CD4-positive, CD25-positive, alpha-beta regulatory T cell (primary cell): ENCODE measurements at places on chromosomes 2 and 18.

DNA sequence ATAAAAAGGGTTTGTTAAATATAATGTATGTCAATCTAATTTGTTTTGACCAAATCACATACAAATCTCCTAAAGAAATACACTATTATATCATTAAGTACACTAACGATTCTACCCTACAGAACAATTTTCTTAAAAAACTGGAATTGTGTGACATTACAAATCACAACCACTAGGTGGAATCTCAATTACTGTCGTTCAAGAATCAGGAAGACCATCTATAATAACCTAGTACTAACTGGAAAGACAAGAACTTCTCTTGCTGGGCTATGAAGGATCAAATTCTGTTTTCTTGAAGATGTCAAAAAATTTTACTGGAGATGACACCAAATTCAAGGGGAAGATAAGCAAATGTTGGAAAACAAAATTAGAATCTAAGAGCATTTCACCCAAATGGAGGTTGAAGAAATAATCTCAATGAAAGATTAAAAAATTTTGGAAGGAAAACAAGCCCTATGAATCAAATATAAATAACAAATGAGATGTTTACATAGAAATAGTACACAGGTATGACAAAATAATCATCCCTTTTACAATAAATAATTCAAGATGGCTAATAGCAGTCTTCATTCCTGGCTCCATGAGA, 110.9 kb downstream of the STK39 start:
- peak; percentile 59 for DNase-seq

- DNase-seq = no peak
These were observed 131.7 kb downstream of the NRP2 start for GRCh38 chr2:205814039-205814364.

DNA sequence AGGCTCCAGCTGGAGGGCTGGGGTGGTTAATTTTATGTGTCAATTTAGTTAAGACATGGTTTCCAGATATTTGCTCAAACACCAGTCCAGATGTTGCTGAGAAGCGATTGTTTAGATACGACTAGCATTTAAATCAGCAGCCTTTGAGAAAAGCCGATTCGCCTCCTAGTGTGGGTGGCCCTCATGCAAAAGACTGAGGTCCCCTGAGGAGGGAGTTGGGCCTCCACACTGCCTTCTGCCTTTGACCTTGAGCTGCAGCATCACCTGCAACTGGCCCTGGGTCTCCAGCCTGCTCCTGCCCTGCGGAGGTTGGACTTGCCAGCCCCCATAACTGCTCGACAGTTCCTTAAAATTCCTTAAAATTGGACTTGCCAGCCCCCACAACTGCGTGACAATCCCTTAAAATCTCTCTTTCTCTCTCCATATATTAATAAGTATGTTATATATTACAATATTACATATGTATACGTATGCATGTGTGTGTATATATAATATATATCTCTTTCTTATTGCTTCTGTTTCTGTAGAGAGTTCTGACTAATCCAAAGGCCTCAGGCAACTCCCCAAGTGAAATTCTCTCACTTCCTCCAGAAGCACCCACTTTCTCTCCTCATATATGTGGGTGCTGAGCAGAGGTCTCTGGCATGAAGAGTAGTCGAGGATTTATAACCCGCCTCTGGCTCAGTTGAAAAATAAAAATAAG, 14.4 kb downstream of the FBLN7 start:
- DNase-seq = no peak

- DNase-seq = no peak
These were observed 248.4 kb downstream of the FHOD3 start for GRCh38 chr18:36545821-36546427.

GRCh38 chr2:46865181-46865970, 50.2 kb downstream of the MCFD2 start:
- no peak for DNase-seq

GRCh38 chr2:112061840-112062239, 6.8 kb downstream of the TMEM87B start:
- no peak for DNase-seq

- DNase-seq = no peak
These were observed 9.9 kb downstream of the GPN1 start for GRCh38 chr2:27638709-27639108.

GRCh38 chr18:47331026-47331425, 79.6 kb upstream of the SKOR2 start:
- DNase-seq = no peak

GRCh38 chr2:201441409-201441808, 9.8 kb downstream of the TRAK2 start:
- DNase-seq = no peak

DNA sequence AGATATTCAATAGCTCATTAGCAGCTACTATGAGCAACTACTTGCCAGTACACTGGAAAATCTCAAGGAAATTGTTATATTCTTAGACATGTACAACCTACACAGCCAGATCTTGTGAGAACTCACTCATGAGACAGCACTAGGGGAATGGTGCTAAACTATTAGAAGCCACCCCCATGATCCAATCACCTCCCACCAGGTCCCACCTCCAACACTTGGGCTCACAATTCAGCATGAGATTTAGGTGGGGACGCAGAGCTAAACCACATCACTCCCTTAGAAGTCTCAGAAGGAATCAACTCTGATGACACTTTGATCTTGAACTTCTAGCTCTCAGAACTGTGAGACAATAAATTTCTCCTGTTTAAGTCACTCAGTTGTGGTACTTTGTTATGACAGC, 418.3 kb upstream of the SPHKAP start:
- DNase-seq = no peak

DNA sequence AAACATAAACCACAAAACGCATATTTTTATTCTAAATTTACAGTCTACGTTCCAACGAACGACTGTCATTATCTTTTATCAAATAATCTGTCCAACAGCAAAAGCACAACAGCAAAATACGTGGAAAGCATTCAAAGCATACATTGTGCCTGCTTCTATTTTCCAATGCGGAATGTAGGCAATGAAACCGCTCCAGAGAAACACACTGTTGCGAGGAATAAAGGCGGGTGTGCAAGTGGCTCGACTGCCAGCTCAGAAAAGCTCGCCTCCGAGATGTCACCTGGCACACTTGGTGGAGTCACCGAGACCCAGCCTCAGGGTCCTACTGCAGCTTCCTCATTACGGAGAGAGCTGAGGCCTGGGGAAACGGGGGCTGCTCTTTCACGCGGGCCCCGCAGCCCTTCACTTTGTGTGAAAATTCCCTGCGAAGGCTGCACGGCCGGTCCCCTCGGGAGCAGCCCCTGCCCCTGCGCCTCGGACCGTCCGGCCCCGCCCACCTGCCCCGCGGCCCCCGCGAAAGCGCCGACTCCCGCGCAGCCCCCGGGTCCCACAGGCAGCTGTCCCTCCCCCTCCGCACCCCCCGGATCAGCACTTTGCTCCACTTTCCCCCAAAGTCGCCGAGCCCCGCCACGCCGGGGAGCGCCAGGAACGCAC, 752 bp downstream of the MGAT4A start:
- peak; percentile 29 for DNase-seq

DNA sequence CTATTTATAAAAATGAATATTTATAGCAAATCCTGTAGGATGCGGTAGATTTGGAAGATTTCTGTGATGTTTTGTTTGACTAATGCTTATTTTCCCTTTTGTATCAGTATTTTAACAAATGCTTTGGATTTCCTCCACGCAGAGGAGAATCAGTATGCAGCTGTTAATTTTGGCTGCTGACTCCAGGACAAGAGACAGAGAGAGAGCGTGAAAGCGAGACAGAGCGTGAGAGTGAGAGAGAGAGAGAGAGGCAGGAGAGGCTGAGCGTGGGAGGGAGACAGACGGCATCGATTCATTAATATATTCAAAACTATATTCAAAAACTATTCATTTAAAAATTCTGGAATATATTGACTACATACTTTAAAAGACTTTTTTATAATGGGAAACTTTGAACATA, 62.5 kb downstream of the RRM2 start:
- DNase-seq = no peak

- no peak for DNase-seq
These were observed 17.6 kb downstream of the MYL12B start for GRCh38 chr18:3279201-3280185.

GRCh38 chr2:136114382-136114781, 3.6 kb downstream of the CXCR4 start:
- peak; percentile 44 for DNase-seq

- no peak for DNase-seq
These were observed 5.8 kb upstream of the ABCB11 start for GRCh38 chr2:169036736-169037440.

GRCh38 chr2:168316073-168316440, 68.7 kb upstream of the STK39 start:
- DNase-seq = no peak
